CD4-positive, alpha-beta T cell (primary cell): ENCODE measurements at places on chromosomes 7 and 10.

- peak; percentile 56 for DNase-seq
Observed at GRCh38 chr7:150404805-150405583, 25.9 kb downstream of the ZNF775 start.

DNA sequence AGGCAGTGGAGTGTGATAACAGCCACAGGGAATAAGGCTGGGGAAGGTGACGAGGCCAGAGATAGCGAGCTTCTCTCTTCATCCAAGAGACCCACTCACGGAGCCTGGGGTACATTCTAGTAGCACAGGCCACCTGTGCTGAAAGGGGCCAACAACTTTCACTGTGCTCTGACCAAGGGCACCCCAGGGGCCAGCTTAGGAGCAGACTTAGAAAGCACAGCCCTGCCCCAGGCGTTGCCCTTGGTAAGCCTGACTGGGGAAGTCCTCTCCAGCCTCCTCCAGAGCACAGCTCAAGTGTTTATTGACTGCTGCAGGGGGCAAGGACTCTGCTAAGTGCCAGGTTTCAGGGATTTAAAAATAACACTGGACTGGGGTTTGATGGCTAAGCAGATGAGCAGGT lies 44.7 kb downstream of the EBF3 start:
- no peak for DNase-seq

DNA sequence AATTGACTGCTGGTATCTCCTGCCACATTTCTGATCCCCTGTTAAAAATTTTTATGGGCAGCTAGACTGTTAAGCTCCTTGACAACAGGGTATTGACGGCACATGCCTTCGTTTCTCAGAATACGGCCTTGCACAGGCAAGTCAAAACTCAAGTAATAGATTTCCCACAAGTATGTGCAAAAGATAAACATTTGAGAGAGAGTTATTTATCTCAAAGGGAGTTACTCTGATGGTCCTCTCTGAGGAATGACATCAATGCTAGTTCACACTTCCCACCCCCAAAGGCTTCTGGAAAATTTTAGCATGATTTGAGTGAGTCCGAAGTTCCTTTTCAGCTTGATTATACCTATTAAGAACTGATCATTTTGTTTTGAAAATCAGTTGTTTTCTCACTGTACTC lies 71.9 kb downstream of the JCAD start:
- DNase-seq = no peak

DNA sequence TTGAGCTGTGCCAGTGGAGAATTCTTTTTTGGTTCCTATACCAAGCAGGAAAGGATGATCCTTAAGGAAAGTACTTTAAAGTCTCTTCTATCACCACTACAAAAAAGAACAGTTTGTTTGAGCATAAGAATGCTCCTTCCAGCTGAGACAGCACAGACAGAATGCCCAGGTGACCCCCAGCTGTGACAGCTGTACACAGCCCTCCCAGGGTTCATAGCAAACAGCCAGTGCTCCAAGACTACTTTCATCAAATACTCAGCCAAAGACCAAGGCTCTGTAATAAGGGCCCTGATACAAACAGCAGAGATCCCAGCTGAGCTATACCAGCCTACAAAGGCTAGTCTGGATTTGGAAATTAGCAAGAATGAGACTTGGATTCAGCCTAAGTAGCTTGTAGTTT lies 65.7 kb downstream of the NXPH1 start:
- DNase-seq = no peak

DNA sequence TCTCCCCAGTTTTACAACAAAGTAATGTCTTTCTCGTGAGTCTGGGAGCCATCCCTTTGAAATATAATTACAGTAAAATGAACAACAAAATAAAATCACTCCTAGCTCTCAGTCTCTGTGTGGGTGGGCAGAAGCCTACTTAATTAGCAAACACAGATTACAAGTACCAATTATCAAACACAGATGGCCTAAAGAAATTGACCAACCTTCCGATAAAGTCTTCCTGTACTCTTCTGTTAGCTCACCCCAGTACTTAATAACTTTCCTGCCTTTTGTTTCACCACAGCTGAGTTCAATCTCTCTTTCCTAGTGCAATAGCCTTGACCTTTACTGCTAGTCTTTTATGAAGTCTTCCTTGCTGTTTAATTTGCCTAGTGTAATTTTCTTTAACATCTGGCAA lies 719.2 kb upstream of the MBL2 start:
- DNase-seq = no peak

GRCh38 chr7:138603549-138604318 lies 97.4 kb downstream of the SVOPL start:
- DNase-seq = no peak

GRCh38 chr10:54501929-54502328 lies 299.1 kb downstream of the PCDH15 start:
- no peak for DNase-seq

DNA sequence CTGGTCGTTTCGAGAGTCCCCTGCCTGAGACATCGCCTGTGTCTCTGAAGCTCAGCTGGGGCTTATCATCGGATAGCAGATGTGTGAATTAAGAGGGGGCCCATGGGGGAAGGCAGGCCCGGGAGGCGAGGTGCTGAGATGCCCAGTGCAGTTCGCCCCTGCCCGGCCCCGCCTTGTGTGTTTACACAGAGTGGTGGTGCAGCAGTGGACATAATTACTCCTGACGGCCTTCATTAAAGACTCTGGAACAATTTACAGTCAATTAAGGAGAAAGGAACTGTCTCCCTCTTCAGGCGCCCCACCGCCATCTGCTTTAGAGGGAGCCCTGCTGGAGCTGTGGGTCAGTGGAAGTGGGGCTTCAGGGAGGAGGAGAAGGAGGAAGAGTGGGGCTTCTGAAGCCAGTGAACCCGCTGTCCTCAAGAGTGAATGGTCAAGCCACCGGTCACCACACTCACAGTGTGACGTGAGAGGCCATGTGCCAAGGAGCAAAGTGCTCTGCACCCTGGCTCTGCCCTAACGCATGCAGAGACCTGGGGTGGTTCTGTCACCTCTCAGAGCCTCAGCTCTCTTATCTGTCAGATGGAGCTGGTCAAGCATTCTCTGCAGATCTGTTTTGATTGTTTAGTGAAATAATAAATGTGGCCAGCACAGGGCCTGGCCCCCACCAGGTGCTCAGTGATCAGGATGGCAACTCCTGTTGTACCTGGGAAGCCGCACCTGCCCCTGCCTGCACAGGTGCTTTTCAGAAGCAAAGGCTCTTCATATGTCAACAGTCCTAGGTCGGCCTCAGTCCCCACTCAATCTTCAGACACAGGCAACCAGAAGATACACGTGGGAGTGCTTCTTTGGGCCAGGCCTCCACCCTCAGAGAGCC lies 65.6 kb downstream of the CDH23 start:
- DNase-seq = no peak
